ENCODE measurements at places on chromosomes 7 and 10. TPM values are rescaled to one million over a fixed set of nuclear protein-coding genes. Genes with fewer than 3 reads are reported as not detected.

The KLF14 gene
- not detected for total RNA-seq

DNA sequence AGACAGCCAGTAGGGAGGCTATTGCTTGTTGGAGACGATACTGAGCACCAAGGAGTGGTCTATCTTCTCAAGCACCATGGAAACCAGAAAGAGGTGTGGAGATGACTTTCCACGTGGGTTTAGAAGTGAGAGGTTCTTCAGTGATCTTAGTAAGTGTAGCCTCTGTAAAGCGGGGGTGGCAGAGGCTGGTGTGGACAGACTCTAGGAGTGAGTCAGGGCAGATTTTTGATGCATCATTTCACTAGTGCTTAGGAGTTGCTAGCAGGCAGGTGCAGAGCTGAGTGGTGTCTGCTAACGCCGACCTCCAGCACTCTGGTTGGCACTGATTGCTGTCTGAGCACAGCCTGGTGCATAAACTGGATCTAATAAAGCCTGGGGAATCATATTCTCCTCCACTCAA is 78.4 kb upstream of the ADO start:
- no peaks in the 10 kb centered on the region for H3K36me3 ChIP-seq
- no peak overlapping the region for H3K4me3 ChIP-seq
- H3K4me1 ChIP-seq = no peaks in the 10 kb centered on the region
- H3K27ac ChIP-seq = no peak overlapping the region

DNA sequence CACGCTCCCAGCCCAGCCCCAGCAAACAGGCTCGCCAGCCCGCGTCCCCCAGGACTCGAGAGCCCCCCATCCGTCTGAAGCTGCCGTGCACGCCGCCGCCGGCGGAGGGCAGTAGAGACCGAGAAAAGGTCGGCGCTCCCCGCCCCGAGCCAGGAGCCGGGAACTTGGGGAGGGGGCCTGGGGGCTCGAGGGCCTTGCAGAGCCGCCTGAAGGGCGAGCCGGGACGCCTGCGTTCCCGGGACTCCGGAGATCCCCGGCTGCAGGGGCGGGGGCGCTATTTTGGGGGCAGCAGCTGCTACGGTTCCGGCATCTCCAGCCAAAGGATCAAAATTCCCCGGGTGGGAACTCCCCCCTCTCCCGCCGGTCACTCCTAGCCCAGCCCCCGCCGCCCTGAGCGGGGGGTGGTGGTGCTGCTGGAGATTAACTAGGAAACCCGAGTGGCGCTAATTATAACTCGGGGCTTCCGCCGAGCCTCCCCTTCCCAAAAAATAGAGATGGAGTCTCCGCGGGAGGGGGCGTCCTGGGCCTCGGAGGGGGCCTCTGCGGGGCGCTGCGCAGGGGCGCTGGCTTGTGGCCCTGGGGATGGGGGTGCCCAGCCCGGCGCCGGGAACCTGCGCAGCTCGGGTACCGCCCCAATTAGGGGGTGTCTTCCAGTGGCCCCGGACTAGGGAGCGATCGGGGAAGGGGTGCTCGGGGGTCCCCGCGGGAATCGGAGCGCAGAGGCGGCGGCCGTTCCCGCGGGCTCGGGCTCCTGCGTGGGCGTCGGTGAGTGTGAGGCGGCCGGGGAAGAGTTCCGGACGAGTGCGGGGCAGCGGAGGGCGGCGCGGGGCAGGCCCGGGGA is 608 bp downstream of the ACHE start:
- peak; percentile 58 for DNase-seq
- peaks cover 35% of the 10 kb centered on the region for H3K27me3 ChIP-seq
- H3K4me1 ChIP-seq = peaks cover 2% of the 10 kb centered on the region
- H3K27ac ChIP-seq = no peak overlapping the region
- H3K4me3 ChIP-seq = peak overlapping the region; percentile 10

DNA sequence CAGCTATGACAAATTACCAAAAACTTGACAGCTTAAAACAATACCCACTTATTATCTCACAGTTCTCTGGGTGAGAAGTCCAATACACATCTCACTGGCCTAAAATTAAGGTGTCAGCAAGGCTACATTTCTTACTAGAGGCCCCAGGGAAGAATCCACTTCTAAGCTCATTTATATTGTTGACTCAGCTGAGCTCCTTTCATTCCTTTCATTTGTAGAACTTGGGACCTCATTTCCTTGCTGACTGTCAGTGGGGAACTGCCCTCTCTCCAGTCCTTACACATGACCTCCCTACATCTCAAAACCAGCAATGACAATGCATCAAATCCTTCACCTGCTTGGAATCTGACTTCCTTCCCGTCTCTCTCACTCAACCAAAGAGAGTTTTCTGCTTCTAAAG is 240.3 kb downstream of the IPMK start:
- no peaks in the 10 kb centered on the region for H3K4me1 ChIP-seq
- H3K27ac ChIP-seq = no peak overlapping the region
- H3K4me3 ChIP-seq = no peak overlapping the region
- no peaks in the 10 kb centered on the region for H3K36me3 ChIP-seq
- DNase-seq = no peak
- no peaks in the 10 kb centered on the region for H3K27me3 ChIP-seq

DNA sequence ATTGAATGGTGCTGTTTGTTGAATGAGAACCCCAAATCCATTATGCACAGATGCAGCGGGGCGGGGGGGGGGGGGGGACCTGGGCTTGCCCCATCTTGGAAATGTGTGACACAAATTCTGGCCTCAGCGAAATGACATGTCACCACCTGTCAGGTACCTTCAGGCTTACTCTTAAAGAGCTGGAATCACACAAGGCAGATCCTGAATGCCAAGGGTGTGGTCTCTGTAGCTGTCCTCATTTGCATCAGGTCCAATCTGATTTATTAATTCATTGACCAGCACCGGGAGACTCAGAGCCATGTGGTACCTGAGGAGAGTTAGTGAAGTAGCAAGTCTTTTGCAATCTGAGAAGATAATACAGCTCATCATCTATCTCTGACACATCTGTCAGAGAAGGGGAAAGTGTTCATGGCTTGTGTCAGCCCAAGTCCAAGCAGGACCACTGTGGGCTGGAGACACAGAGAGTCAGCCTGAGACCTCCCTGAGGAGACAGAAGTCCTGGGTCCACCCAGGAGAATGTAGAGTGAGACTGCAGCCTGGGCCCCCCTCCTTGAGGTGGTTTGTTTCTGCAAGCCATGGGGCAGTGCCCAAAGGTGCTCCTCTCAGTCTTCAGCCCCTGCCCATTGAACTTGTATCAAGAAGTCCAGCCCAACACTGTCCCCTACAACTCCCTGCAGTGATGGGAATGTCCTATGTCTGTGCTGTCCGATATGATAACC is 46.7 kb downstream of the ADCYAP1R1 start:
- no peaks in the 10 kb centered on the region for H3K4me1 ChIP-seq
- no peak overlapping the region for H3K4me3 ChIP-seq
- no peak for DNase-seq
- H3K27ac ChIP-seq = no peak overlapping the region

DNA sequence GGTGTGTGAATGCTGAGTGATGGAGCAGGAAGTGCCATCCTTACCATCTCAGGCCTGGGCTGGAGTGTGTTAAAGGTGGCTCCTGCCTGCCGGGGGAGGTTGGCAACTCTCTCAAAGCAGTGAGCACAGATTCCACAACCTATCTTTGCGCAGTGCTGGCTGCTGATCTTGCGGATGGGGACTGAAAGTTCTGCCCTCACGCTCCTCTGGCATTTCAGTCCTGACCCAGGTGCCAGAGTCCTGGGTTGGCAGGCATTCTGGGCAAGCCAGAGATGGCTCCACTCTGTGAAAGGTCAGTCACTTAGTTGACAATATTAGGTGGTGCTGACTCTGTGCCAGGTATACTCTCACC is 315.5 kb downstream of the RPS24 start:
- H3K4me1 ChIP-seq = no peaks in the 10 kb centered on the region
- no peak for DNase-seq
- no peak overlapping the region for H3K4me3 ChIP-seq
- no peaks in the 10 kb centered on the region for H3K36me3 ChIP-seq

DNA sequence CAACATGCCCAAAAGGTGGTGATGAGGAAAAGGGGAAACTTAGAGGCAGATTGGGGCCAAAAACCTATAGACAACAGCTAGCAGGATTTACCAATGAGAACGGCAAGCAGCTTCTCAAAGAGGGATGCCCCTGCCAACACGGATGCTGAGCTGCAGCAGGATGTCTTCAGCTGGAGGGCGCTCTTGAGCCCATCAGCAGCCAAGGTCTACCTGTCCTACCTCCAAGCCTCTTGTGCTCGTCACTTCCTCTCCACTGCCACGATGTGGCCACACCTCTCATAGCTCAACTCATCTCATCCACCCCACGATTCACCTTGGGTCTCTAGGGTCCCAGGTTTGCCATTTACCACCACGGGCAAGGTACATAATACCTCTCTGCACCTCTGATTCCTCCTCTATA is 36.5 kb downstream of the DLG5 start:
- peaks cover 28% of the 10 kb centered on the region for H3K4me1 ChIP-seq
- no peaks in the 10 kb centered on the region for H3K27me3 ChIP-seq
- H3K36me3 ChIP-seq = no peaks in the 10 kb centered on the region
